ENCODE measurements at places on chromosomes 1 and 21. TPM values are rescaled to one million over a fixed set of nuclear protein-coding genes. Genes with fewer than 3 reads are reported as not detected.

Gene SLFNL1
- total RNA-seq = not detected

Gene KRTAP19-3
- total RNA-seq = not detected

Gene HSD3B1
- total RNA-seq = not detected

Gene DNAJC16
- total RNA-seq = 5.0 TPM

Gene IVL
- not detected for total RNA-seq

Gene MAP10
- 1.2 TPM for total RNA-seq

All from A549 treated with RU486 at 1 μM for 4 hours (cell line).